ENCODE measurements at places on chromosomes 16 and 17.

DNA sequence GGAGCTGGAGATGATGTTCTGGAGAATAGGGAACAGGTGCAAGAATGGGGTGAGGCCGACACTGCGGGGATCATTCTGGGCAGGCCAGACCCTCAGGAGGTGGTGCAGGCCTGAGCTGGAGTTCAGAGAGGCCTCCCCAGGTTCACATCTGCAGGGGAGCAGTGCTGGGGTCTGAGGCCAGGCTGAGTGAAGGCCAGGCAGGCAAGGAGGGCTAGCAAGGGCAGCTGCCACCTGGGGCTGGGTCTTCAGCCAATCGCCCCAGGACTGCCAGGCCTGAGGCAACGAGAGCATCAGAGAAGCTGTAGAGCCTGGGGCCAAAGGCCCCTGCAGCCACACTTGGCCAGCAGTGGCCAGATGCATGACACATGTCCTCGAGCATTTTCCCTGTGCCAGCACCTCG, 14.5 kb downstream of the FOXN1 start:
- DNase-seq = no peak
- H3K4me3 ChIP-seq = no peak overlapping the region
- no peak overlapping the region for H3K27ac ChIP-seq
- H3K36me3 ChIP-seq = no peaks in the 10 kb centered on the region

DNA sequence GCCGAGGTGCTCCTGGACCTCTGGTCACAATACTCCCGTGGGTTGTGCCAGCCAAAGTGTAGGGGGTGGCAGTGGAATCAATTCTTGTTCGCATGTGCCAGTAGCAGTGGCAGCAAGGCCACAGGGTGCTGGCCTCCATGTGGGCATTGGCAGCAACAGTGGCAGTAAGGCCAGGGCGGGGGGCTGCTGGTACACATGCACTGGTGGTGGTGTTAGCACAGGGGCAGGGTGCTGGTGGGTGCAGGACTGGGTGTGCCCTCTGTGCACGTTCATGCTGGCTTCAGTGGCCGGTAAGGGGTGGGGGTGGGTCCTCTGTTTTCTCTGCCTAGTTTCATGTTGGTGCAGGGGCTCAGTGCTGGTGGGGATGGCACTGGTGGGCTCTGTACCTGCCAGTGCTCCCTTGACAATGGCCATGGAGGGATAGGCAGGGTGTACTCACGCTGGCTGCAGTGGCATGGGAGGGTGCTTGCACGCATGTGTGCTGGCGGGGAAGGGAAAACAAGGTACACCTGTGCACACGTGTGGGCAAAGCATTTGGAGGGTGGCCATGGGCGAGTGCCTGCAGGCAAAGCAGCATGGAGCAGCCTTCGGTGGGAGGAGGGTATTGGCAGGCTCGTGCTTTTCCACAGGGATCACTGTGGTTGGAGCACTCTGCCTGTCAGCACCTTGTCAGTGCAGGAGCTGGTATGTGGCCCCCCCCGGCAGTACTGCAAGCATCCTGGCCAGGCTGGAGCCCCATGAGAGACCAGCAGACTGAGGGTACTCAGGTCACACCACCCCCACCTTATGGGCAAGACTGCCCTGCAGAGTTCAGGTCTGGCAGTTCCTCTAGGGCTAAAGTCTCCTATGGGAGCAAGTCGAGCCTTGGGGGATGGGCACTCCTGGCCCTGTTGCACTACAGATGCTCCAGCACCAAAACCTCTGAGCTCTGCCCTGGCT, 35.8 kb downstream of the NF1 start:
- H3K27ac ChIP-seq = peak overlapping the region; percentile 82
- no peaks in the 10 kb centered on the region for H3K36me3 ChIP-seq
- peak overlapping the region; percentile 32 for H3K4me3 ChIP-seq
- peak; percentile 84 for DNase-seq

- H3K36me3 ChIP-seq = peaks cover 5% of the 10 kb centered on the region
- peaks cover 86% of the 10 kb centered on the region for H3K4me1 ChIP-seq
- H3K27ac ChIP-seq = peak overlapping the region; percentile 70
- no peaks in the 10 kb centered on the region for H3K27me3 ChIP-seq
These were observed 50.3 kb downstream of the N4BP1 start for GRCh38 chr16:48559462-48560211.

DNA sequence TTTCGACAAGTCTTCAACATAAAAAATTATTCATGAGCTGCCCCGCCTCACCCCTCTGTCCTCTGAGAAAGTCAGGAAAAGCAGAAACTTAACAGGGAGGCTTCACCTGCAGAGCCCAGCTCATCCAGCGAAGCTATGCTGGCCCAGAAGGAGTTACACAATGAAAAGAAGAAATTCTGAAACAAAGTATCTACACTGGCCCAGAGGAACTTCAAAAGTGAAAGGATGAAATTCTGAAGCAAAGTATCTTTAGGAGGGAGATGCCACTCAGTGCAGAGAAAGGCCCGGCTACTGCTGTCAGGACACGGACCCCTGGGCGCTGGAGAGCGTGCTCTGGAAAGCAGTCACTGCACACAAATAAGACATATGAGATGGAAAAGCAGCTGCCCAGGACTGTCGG, 1.6 kb downstream of the GALNS start:
- H3K27me3 ChIP-seq = no peaks in the 10 kb centered on the region
- no peak for DNase-seq
- H3K27ac ChIP-seq = no peak overlapping the region

DNA sequence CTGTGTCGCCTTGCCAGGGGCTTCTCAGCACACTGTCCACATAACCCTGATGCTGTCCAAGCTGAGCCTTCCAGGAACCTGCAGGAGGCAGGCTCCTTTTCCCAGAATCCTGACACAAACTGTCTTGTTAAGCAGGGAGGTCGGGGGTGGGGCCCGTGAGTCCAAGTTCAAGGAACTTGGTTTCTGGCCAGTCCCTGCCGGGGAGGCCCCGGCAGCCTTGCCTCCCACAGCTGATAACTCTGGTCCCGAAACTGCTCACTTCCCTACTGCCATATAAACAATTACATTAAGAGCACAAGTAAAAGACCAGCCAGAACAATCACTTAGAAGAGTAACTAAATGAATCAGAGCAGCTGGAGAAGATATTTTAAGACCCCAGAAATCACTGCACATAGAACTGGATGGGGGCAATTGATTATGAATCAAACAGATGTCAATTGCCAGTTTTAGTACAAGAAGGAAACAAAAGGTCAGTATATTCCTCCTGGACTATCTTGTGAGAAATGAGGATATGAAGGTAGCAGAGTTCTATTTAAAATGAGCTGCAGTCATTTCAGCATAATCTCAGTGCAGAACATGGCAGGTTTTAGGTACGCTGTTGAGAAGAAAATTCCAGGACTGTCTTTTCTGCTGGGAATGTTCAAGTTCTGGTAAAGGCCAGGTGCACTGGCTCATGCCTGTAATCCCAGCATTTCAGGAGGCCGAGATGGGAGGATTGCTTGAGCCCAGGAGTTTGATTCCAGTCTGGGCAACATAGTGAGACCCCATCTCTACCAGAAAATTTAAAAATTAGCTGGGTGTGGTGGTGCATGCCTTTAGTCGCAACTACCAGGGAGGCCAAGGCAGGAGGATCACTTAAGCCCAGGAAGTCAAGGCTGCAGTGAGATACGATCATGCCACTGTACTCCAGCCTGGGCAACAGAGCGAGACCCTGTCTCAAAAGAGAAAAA, 169.8 kb downstream of the PITPNC1 start:
- H3K27me3 ChIP-seq = no peaks in the 10 kb centered on the region
- H3K27ac ChIP-seq = peak overlapping the region; percentile 41
- H3K4me3 ChIP-seq = no peak overlapping the region
- peaks cover 64% of the 10 kb centered on the region for H3K4me1 ChIP-seq
- no peaks in the 10 kb centered on the region for H3K36me3 ChIP-seq

DNA sequence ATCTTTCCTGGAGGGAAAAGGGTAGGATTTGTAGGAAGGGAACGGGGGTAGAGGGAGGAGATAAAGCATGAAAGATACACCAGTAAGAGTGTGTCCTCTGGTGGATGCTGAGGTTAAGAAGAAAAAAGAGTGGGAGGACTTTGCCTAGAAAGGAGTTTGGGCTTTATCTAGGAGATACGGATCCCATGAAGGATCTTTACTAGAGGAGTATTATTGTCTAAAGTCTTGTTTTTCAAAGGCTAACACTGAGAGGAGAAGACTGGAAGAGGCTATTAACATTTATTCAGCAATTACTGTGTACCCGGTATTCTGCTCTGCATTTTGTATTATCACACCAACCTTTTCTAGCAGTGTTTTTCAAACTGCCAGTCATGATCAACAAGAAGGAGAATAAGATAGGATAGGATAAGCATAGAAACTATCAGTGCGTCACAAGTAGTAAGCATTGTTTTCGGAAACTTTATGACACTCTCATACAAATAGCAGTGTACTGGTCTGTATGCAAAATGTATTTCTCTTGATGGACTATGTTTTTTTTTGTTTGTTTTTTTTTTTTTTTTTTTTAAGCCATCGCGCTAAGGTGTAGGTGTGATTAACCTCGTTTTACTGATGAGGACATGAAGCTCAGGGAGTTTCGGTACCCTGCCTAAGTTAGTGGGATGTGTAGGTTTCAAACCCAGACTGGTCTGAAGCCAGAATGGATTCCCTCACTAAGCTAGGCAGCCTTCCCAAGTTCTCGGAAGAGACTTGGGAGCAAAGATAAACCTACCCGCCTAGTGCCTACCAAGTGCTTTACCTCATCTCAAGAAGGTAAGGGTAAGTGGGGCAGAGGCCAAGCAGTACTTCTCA, 1.3 kb upstream of the SP2 start:
- peaks cover 48% of the 10 kb centered on the region for H3K4me1 ChIP-seq
- no peaks in the 10 kb centered on the region for H3K36me3 ChIP-seq
- H3K27me3 ChIP-seq = no peaks in the 10 kb centered on the region

GRCh38 chr16:56355221-56355620, 70.1 kb downstream of the AMFR start:
- H3K36me3 ChIP-seq = no peaks in the 10 kb centered on the region
- no peak overlapping the region for H3K27ac ChIP-seq
- H3K27me3 ChIP-seq = no peaks in the 10 kb centered on the region
- peaks cover 18% of the 10 kb centered on the region for H3K4me1 ChIP-seq
- H3K4me3 ChIP-seq = no peak overlapping the region

DNA sequence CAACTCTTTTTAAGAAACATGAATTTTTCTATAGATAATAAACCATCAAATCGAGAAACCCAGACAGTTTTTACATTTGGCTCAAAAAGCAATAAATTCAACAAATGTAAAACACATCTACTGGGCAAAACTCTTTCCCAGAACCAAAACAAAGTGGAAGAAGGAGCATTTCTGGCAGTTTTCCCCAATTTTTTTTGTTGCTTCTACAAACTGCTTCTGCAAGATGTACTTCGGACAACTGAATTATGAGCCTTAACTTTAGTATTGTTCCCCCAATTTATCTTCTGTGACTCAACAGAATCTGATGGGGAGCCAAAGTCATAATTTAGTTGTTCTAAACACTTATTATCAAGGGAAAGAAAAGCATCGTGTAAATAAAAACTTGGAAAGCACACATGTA, 1047.2 kb downstream of the CDH11 start:
- no peak for DNase-seq
- no peaks in the 10 kb centered on the region for H3K27me3 ChIP-seq
- H3K4me1 ChIP-seq = no peaks in the 10 kb centered on the region
- H3K36me3 ChIP-seq = no peaks in the 10 kb centered on the region
- H3K27ac ChIP-seq = no peak overlapping the region

GRCh38 chr16:16106466-16106865, 116.8 kb downstream of the ABCC6 start:
- no peak overlapping the region for H3K4me3 ChIP-seq
- no peak overlapping the region for H3K27ac ChIP-seq
- peaks cover 61% of the 10 kb centered on the region for H3K36me3 ChIP-seq
- no peaks in the 10 kb centered on the region for H3K27me3 ChIP-seq
- no peak for DNase-seq

DNA sequence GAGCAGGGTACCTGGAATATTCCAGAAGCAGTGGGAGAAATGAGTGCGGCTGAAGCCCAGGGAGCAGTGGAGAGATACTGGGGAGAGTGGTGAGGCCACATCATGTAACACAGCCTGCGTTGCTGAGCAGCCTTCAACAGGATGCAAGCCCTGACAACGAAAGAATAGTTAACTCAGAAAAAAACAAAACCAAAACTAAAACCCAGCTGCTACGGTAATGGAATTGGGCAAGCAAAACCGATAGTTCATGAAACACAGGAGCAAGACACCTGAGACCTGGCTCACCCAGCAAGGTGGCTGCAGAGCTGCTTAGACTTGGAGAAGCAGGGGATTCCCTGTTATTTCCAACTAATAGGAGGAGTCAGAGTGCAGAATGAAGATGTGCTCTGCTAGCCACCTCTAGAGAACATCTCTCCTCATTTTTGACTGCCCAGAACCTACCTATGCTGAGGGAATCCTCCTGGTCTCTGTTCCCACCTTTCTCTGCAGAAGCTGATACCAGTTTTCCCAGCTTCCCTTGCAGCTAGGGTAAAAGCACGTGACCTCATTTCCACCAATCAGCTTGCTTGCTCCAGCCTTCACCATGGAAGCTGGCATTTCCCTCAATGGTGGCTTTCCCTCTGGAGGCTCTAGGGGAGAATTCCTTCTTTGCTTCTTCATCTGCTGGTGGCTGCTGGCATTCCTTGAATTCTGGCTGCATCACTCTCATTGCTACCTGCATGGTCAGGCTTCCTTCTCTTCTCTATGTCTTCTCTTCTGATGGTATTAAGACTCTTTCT, 59.4 kb upstream of the XYLT1 start:
- no peak for DNase-seq
- H3K36me3 ChIP-seq = no peaks in the 10 kb centered on the region

DNA sequence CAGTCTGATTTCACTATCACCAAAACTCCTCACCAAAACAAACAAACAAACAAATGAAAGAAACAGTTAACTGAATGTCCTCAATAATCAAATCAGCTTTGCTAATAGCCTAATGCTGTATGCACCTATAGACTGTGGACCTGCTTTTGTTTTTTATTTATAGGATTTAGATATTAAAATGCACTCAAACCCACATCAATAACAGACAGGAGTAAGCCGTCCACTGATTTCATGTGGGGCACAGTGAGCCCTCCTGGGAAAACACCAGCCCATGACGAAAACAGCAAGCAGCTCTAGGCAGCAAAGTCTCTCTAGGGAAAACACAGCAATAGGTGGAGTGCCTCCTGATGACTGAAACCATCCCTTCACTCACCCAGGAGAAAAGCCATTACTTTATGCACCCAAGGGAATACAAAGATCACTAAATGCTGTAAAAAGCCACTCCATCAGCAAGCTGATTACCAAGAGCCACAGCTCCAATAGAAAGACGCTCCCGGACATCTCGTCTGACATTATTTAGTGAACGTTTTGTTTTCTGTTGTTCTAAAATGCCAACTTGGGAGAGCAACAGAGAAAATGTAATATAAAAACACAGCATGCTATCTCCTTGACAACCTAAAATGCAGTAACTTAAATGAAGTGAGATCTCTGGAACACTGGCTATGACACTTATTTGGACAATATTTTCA, 47.8 kb downstream of the ANKFY1 start:
- DNase-seq = no peak
- no peak overlapping the region for H3K4me3 ChIP-seq
- peaks cover 51% of the 10 kb centered on the region for H3K4me1 ChIP-seq
- no peaks in the 10 kb centered on the region for H3K27me3 ChIP-seq
- H3K36me3 ChIP-seq = peaks cover 15% of the 10 kb centered on the region

GRCh38 chr16:51035110-51035498, 116.0 kb downstream of the SALL1 start:
- no peak for DNase-seq
- peaks cover 11% of the 10 kb centered on the region for H3K4me1 ChIP-seq
- H3K4me3 ChIP-seq = no peak overlapping the region
- H3K27ac ChIP-seq = no peak overlapping the region
